Occipital lobe (tissue), 3 donors: ENCODE measurements at places on chromosomes 12 and 14.

- DNase-seq, result no peak
Observed at GRCh38 chr12:78636231-78636855, 228.2 kb upstream of the SYT1 start.

- no peak for DNase-seq
Observed at GRCh38 chr14:80415636-80416035, 204.3 kb upstream of the DIO2 start.

- no peak for DNase-seq
Observed at GRCh38 chr14:53183611-53184010, 30.5 kb upstream of the DDHD1 start.

DNA sequence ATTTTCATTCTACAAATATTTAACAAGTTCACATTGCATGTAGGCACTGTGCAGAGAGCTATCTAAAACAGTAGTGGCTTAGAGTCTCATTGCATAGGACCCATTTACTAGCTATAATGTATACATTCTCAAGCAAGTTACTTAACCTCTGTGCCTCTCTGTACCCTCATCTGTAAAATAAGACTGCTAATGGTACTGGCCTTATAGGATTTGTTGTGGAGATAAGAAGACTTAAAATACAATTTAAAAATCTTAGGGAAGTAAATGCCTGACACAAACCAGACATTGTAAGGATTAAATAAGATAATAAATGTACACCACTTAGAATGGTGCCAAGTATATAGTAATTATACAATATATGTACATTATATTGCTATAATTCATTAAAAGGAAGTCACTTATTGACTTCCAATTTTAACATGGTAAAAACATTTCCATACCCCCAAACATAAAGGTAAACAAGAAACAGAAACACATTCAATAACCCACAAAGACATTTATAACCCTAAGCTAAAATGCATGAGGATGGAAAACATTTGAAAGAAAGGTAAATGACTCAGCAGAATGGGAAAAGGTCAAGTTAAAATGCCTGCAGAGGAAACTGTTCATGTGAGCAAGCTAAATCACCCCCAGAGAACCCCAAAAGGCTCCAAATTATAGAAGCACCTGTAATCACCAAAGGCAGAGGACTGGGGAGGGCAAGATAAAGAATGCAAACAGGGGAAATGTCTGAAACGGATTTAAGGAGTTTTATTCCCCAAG lies 30.8 kb downstream of the RPS6KA5 start:
- DNase-seq, result no peak

DNA sequence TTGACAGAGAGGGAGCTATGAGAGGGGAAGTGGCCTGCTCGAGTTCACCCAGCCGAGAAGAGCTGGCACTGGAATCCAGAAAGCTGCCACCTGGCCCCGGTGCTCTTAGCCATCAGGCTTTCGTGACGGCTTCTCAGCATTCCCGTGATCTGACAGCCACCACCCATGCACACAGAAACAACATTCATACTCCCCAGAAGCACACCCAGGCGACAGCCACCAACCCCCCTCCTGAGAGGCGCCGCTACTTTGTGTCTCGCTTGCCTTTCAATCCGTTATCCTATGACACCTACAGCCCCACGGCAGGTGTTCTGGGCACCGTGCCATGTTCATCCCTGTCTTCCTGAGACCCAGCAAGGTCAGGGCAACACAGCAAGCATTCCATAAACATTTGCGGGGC lies 31.4 kb downstream of the PSMC1 start:
- DNase-seq, result no peak

GRCh38 chr12:19652386-19652785 lies 213.1 kb downstream of the AEBP2 start:
- no peak for DNase-seq

DNA sequence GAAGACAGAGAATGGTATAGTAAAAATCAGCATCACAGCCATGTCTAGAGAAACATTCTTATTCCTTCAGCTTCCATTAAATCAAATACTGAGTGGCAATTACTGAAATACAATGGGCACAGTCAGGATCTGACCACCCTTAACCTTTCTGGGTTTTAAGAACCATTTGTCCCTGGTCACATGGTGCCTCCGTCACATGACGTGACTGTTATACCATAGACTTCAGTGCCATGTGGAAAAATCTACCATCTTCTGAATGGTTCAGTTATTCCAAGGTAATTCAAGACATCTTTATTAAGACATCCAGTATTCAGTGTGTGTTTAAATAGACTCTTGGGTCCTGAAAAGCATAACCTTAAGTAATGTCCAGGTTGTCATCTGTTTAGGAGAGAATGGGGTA lies 553.1 kb upstream of the FLRT2 start:
- no peak for DNase-seq

DNA sequence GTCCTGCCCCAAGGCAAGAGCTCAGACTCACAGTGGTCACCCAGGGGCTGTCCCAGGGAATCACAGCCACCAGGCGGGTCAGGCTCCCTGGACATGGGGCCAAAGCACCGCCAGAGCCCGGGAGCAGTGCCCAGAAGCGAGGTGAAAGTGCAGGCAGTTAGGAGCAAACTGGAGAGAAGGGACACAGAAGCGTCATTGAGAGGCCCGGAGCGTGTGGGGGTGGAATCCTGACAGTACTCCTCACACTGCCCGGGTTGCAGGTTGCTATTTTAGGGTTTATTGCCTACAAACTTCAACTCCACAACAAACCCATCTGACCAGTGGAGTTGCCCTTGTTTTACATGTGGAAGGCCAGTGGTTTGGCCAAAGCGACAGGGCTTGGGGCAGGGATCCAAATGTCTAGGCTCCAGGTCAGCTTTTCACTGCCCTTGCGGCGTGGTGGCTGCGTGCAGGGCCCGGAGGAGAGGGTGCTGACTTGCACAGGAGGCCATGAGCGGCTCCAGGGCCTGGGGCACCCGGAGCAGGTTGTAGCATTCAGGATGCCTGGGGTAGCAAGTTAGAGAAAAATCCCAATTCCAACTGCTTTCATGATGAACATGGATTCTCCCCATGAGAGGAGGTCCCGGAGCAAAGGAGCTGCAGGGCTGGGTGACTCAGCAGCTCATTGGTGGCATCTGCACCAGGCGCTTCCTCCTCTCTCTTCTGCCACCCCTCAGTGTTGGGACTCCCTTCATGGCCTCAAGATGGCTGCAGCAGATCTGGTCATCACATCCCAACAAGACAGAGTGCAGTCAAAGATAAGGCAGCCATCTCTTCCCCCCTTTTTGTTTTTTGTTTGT lies 112.3 kb upstream of the NCOR2 start:
- peak; percentile 40 for DNase-seq

GRCh38 chr12:72323881-72324280 lies 51.7 kb downstream of the TRHDE start:
- no peak for DNase-seq

DNA sequence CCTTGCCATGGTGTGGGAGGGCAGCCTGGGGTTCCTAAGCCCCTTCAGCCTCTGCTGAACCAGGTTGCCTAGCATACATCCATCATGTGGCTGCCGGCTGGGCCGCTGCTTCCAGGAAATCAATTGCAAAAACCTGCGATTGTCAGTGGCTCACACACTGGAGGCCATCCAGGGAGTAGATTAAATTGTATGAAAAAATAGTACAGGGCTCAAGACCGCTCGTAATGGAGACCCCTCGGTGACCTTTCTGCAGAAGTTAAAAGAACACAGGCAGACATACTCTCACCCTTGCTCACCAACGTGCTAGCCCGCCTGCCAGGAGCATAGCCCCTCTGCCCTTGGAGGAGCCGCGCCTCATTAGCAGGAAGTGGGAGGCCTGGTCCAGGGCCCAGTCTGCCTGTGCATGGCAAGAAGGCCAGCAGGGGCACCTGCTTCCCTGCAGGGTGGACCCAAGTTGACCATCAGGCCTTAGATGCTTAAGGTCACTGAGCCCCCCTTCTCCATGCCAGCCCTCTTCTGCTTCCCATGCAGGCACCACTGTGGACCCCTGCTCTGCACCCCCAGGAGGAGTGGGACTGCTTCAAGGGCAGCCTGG lies 31.4 kb upstream of the CIPC start:
- DNase-seq, result no peak

- peak; percentile 62 for DNase-seq
Observed at GRCh38 chr14:24071836-24072430, 571 bp downstream of the CPNE6 start.

GRCh38 chr12:93777254-93777653 lies 100.1 kb downstream of the CRADD start:
- DNase-seq, result no peak

- no peak for DNase-seq
Observed at GRCh38 chr14:92414690-92415445, 91.9 kb downstream of the SLC24A4 start.

DNA sequence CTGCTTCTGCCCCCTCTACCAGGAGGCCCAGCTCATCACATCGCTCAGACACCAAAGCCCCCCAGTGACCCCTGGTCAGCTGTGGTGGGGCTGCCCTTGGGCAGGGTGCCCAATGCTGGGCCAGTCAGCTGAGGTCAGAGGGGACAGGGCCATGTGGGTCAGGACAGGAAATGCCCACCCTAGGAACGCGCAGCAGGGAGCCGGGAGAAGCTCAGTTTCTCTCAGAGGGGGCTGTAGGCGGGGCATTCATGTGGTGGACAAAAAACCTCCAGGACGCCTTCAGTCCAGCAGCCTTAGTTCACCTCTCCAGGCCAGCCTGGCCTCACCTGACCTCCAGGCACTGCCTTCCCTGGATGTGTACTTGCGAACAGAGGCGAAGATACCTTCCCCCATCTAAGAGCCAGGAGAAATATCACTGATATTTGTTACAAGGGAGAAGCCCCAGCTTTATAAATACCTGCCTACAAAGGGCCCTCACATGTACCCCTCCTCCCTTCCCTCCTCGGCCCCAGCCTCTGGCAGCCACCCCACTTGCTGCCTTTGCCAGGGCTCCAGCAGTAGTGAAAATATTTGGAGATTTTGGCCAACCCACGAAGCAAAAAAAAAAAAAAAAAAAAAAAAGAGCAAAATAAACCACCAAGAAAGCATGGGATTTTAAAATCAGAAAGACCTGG lies 41.9 kb upstream of the PLEKHG6 start:
- DNase-seq, result no peak

DNA sequence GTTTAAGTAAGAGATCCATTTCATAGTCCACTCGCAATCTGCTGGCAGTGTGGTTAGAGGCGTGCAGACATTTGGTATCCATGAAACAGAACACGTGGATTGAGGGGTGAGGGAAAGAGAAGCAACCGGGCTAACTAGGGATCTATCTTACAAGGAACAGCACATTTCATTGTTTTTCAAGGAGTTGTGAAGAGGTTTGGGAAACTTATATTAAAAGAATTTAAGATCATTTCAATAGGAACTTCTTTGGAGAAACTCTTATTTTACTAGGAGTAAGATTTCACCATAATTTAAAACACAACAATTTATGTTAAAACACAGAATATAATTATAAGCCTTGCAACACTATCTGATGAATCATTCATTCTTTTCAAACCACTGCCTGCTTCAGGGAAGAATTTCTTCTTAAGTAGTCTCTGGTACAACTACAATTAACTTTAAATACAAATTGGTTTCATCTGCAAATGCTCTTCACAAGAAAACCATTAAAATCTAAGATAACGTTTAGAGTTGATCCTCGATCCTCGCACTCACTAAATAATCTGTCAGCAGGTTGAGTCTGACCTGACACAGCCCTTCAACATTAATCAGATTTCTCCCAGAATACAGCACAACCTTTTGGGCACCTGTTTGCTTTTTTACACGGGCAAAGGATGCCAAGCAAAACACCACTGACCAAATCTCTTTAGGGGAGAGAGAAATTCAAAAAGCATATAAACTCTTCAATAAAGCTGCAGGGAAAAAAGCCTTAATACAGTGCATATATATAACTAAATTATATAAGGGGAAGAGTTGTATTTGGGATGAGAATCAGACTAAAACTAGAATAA lies 27.3 kb downstream of the PPTC7 start:
- no peak for DNase-seq

DNA sequence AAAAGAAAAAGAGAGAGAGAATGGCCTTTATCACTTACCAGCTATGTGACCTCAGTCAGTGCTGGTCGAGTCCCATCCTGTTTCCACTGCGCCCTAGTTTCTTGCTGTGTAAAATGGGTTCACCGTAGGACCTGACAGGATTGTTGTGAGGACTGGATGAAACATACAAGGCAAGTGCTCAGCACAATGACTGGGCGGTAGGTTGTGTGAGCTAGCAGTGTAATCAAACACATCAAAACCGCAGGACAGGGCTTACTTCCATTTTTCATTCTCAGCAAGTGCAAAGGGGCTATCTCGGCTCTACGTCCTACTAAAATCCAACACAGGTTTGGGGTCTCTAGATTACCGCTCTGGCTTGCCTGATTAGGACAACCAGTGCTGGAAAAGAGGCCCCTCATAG lies 36.4 kb upstream of the ATXN2 start:
- no peak for DNase-seq

- no peak for DNase-seq
Observed at GRCh38 chr14:70988452-70988851, 81.2 kb downstream of the PCNX1 start.

DNA sequence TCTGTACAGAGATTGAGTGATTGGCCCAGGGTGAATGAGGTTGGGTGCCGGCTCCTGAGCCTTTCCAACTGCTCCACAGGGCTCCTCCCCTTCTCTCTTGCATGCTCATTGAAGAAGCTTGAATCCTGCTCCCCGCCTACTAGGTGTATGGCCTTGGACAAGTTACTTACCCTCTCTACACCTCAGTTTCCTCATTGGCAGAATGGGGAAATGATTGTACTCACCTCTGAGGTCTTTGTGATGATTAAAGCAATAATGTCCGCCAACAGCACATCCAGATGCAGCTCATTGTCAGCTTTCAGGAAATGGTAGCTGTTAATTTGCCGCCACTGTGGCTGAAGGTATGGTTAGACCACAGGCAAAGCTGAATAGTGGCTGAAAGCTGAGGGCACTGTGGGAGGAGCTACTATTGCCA lies 174.1 kb downstream of the CRADD start:
- no peak for DNase-seq

GRCh38 chr14:65318636-65319506 lies 93.7 kb upstream of the FUT8 start:
- no peak for DNase-seq

GRCh38 chr12:47099610-47100009 lies 19.9 kb upstream of the AMIGO2 start:
- DNase-seq, result no peak

DNA sequence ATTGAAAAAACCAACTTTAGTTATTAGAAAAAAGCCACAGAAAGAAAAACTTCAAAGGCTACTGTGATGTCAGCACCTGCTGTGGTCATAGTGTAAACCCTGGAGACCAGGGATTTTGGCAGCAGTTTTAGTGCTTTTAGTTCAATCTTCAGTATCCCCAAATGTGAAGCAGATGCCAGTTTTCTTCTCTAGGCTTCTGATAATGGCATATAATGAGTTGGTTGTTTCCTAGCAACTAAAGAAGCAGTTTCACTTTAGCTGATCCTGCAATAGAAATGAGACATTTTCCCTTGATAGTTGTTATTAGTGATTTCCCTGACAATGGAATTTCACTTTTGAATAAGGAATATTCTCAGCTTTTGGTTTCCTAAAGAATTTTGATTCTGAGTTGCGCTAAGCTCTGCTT lies 131.2 kb downstream of the NUBPL start:
- DNase-seq, result no peak

DNA sequence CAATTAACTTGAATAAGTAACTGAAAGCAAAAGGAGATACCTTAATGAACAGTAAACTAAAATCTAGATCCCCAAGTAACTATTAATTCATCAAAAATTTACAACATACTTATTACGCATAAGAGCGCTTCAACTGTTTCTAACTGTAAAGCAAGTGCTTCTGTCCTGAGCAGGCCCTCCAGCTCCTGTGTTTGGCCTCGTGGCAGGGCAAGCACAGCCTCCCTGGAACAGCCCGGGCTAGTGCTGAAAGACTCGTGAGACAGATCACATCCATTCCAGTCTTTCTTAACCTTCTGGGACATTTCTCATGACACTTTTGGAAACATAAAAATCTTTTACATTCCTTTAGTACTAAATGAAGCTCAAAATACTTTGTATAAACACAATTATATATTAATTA lies 178.8 kb upstream of the ABCD2 start:
- DNase-seq, result no peak
